ENCODE measurements at places on chromosomes 1 and 21.

- no peak for DNase-seq
Measured at GRCh38 chr21:28089599-28090441, 902.9 kb downstream of the LTN1 start.

GRCh38 chr1:179938752-179939151 is 15.9 kb upstream of the CEP350 start:
- no peak for DNase-seq

DNA sequence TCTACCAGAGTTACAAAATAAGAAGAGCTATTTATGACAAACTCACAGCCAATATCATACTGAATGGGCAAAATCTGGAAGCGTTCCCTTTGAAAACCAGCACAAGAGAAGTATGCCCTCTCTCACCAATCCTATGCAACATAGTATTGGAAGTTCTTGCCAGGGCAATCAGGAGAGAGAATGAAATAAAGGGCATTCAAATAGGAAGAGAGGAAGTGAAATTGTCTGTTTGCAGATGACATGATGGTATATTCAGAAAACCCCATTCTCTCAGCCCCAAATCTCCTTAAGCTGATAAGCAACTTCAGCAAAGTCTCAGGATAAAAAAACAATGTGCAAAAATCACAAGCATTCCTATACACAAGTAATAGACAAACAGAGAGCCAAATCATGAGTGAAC is 1169.5 kb downstream of the AMY1C start:
- no peak for DNase-seq

GRCh38 chr1:98368995-98369394 is 292.5 kb upstream of the SNX7 start:
- DNase-seq = no peak

DNA sequence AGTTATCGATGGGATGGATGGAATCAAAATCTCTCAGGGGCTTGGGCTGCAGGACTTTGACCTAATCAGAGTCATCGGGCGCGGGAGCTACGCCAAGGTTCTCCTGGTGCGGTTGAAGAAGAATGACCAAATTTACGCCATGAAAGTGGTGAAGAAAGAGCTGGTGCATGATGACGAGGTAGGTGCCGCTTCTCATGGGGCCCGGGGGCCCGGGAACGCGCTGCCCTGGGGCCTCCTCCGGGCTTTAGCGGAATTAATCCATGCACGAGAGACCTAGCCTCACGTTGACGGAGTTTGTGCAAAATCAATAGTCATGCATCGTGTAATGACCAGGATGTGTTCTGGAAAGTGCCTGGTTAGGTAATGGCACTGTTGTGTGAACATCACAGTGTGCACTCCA is 43.8 kb downstream of the FAAP20 start:
- DNase-seq = peak; percentile 22

- DNase-seq = no peak
Measured at GRCh38 chr1:175826705-175827104, 83.3 kb upstream of the TNR start.

- DNase-seq = no peak
Measured at GRCh38 chr1:66676613-66677298, 75.5 kb upstream of the DYNLT5 start.

GRCh38 chr1:7752512-7753417 is 18.3 kb upstream of the VAMP3 start:
- peak; percentile 57 for DNase-seq

DNA sequence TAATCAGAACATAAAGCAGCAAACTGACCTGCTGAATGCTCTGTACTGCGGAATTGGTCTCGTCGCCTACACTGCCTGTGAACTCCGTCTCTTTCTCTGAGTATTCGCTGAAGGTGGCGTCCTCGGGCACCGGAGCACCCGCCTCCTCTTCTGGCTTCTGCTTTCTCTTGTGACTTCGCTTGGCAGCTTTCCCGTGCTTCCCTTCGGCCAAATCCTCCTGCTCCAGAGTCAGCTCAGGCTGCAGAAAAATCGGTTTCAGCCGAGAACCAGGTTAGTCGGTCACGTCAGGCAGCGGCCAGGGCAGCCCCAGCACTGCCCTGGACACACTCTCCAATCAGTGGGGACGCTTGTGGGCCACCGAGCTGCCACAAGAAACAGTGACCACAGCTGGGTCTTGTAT is 35.8 kb upstream of the RIPK4 start:
- DNase-seq = no peak

- DNase-seq = peak; percentile 47
Measured at GRCh38 chr21:43865540-43866259, 677 bp downstream of the AGPAT3 start.

DNA sequence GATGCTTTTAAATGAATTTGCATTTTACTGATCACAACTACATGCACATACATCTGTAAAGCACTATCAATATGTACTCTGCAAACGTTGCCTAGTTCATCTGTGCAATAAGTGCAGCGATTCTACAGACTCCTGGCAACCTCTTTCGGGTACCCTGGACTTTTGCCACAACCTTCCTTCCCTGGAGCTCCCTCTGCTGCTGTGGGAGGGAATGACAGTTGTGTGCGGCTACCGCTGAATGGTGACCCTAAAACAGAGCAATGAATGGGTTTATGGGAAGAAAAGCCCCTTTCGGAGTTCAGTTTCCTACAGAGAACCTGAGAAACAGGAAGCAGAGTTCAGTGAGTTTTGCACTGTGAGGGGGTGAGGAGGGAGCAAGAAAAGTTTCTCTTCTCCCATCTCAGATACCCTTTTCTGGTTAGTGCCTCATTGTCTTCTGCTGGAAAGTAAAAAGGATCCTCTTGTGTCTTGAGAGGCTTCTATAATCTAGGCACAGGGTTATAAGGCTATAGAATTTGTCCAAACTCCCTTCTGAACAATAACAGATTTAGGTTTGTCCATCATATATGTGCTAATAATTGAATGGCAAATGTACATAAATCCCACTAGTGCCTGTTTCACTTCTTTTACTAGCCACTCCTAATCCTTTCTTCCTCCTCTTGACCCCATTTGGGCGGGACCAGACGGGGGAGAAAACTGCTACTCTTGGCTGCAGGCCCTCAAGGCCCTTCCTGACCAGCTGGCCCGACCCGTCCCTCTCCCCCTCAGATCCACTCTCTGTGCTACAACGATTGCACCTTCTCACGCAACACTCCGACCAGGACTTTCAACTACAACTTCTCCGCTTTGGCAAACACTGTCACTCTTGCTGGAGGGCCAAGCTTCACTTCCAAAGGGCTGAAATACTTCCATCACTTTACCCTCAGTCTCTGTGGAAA is 19.8 kb upstream of the SARS1 start:
- DNase-seq = peak; percentile 56

GRCh38 chr1:36603461-36603860 is 120.7 kb upstream of the CSF3R start:
- DNase-seq = no peak

DNA sequence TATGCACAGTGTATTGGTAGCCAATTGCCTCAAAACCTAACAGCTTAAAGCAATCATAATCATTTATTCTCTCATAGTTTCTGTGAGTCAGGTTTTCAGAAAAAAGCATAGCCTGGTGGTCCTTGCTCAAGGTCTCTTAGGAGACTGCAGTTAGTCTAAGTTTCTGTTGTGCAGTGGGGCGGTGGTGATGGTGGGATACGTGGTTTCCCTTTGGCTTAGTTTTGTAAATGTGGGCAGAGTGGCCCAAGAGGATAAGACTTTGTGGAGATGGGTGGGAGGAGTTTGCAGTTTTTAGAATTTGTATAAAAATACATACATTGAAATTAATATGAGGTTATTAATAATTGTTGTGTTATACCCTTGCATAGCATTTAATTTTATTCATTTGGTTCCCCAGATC is 68.6 kb downstream of the NOS1AP start:
- no peak for DNase-seq

DNA sequence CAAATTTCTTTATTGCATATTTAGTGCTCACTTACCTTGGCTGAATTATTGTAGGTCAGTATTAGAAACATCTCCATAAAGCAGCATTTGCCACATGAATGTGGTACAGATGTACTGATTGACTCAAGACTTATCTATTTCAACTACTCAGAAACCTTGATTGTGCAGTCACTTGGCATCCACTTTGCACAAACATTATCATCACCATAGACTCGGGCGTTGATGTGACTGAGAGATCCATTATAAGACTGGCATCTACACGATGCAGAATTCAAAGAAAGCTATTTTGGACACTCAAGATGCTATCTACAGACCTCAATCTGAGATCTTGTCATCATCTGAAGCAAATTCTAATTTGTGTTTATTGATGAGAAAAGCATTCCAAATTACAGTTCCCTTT is 102.8 kb upstream of the USP25 start:
- no peak for DNase-seq

- DNase-seq = no peak
Measured at GRCh38 chr1:63116016-63116415, 206.4 kb upstream of the FOXD3 start.

GRCh38 chr1:232845406-232845955 is 40.3 kb downstream of the MAP10 start:
- no peak for DNase-seq

DNA sequence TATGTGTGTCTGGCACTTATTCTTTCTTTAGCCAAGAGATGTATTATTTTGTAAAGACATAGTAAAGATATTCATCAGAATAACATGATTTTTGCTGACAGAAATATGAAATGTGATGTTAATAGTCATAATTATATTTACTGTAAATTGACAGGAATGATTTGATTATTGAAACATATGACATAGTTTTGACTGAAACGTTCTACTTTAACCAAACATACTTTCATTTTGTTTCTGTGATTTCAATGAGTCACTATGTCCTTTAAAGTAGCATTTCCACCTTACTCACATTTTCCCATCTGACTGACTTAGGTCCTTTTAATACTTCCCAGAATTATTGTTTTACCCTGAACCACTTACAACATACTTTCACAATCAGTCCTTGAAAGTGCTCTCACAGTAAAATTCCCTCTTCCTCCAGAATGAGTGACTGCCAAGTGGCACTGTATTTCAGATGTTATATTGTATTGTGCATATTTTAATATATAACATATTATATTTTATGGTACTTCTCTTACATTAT is 437.9 kb downstream of the NCAM2 start:
- DNase-seq = no peak

DNA sequence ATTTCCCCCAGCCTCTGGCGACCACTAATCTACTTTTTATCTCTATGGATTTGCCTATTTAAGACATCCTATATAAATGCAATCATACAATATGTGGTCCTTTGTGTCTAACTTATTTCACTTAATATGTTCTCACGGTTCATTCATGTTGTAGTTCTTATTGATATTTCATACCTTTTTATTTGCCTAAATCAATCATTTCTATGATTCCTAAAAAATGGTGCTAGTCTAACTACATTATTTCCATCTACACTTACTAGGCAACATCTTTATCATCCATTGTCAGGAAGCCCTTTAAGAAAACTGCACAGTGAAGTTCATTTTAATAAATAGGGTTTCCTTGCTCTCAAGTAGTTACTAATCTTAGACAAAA is 380 bp upstream of the FBXO28 start:
- no peak for DNase-seq

- no peak for DNase-seq
Measured at GRCh38 chr1:160030657-160031364, 979 bp downstream of the PIGM start.
